ENCODE measurements at places on chromosomes 5 and 9.

- peak; percentile 96 for ATAC-seq
These were observed 134.1 kb downstream of the NUDT12 start for GRCh38 chr5:103428411-103428871.

DNA sequence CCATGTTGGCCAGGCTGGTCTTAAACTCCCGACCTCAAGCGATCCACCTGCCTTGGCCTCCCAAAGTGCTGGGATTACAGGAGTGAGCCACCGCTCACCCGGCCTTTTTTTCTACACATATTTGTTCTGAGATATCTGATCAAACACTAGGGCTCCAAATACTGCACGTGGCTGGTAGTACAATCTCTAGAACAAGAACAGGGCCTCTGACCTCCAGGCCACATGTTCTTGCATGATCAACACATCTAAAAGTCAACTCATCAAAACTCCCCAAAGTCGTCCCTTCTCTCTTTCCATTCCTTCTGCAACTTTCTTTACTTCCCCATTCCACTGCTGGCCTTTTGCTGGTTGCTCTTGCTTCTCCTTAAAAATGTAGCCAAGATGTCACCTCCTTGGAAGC lies 113.3 kb upstream of the LHFPL2 start:
- ATAC-seq, result no peak

GRCh38 chr9:120933310-120934055 lies 6.9 kb upstream of the TRAF1 start:
- ATAC-seq, result no peak

DNA sequence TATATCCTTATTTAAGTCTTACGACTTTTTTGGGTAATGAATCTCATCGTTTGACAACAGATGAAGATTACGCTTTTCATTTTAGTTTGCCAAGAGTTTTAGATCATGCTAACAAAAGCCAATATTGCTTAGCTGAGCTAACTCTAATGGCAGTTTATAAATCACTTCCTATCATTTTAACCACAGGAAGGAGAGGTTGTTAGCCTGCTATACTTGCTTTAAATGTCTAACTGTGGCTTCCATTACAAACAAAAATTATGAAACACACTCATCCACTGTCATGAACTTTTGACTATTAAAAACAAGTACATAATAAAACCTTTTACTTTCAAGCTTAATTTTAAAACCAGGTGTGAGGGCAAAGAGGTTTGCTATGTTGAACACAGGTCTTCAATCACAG lies 53.7 kb upstream of the ANKH start:
- ATAC-seq, result no peak

GRCh38 chr9:137428841-137429545 lies 5.8 kb downstream of the NOXA1 start:
- ATAC-seq, result no peak

- ATAC-seq, result peak; percentile 87
These were observed 59.4 kb downstream of the SIL1 start for GRCh38 chr5:139138809-139139208.

DNA sequence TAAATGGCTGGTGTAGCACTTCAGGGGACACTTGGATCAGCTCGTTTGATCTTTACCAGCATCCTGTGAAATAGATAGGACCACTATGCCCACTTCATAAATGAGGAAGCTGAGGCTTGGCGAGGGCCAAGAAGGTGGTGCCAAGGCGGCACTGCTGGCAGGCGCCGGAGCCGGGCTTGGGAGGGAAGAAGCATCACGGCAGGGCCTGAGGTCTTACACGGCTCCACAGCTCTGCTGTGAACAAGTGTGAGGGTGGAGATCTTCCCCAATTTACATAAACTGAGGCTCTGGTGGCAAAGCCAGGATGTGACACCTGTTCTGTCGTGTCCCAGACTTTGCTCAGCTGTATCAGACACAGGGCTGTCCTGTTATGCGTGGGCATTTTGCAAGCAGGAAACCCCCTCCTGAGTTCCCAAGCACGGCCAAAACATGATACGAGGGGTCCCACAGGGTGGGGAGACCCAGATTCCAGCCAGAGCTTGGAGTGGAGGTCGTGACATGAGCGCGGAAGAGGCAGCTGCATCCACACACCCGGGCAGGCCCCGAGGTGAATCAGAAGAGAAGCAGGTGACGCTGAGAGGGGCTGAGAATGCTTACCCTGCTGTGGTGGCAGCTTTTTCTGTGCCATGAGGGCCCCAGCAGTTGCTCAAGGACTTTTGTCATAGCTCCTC lies 117.5 kb upstream of the BOD1 start:
- ATAC-seq, result no peak

DNA sequence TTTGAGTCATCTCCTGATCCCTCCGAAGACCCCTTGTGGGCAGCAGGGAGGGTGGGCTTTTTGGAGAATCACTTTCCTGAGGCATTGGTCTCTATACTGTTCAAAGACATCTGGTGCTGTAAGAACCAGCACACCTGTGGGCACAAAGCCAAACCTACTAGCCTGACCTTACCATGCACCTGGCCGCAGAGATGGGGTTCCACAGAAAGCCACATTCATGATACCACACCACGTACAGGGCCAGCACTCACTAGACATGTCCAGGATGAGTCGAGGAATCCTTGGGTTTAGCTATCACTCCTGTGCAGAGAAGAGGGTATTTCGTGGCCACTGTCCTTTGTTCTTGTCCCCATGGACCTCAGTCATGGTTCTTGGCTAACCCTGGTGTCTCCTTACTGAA lies 203.4 kb downstream of the CACNA1B start:
- ATAC-seq, result no peak

DNA sequence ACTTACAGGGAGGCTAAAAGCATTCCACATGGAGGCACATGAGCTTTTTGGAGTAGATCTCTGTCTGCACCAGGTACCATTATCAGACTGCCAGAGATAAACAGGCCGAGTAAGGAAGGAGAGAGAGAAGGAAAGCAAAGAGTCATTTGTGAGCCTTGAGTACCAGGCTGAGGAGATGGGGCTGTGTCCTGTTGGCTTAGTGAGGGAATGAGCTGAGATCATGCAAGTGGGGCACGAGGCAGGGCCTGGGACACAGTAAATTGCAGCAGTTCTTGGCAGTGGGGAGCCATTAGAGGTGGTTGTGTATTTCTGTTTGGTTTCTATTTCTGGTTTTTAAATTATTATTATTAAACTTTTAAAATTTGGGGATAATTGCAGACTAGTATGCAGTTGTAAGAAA lies 53.3 kb downstream of the TSTD2 start:
- no peak for ATAC-seq

- no peak for ATAC-seq
These were observed 10.7 kb downstream of the AGTPBP1 start for GRCh38 chr9:85730916-85731630.

- ATAC-seq, result no peak
These were observed 45.2 kb upstream of the SHOC1 start for GRCh38 chr9:111839987-111840386.

- peak; percentile 84 for ATAC-seq
These were observed 140.8 kb upstream of the OTULINL start for GRCh38 chr5:14440582-14441431.

DNA sequence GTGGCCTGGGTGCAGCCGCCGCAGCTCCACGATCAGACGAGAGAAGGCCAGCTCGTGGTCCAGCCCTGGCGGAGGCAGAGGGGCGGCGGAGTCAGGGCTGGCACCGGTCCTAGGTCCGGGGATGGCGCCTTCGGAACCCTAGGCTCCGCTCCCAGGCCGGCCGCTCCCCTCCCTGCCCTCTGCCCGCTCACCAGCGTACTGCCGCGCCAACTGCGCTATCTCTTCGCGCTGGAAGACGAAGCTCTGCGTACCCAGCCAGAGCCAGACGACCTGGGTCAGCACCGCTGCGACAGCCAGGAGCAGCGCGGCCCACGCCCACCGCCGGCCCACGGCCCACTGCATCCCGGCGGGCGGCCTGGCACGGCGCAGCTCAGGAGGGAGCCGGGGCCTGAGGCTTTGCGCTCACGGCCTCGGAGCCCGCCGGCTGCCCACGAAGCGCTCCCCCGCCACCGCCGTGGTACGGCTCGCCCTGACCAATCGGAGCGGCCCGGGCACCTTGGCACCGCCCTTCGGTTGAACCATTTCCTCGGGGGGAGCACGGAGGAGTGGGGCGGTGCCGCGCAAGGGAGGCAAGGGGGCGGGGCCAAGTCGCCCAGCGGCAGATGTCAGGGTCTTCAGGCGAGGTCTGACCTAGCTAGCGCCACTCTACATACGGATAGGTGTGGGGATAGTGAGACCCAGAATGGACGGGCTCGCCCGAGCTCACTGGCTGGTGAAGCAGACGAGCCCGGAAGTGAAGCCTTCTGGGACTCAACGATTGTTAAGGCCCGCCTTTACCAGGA lies at the start of gene SIGMAR1:
TSS of gene SIGMAR1 (minus strand) at position 432 of the 782 bp plus-strand sequence. CDS start at position 342, 90 bp downstream.
- peak; percentile 94 for ATAC-seq

DNA sequence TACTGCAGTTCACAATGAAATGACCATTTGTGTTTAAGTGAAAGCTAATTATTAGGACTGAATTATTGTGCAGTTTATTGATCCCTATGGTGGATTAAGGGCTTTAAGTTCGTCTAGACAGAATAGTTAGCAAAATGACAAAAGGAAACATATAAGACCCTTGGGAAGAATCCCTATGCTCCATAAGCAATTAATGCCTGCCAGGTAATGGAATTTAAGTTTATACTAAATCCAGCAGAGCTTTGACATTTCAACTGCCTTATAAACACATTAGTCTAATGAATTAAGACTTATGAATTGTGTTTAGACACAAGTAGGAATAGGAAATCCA lies 640.0 kb upstream of the ARRDC3 start:
- ATAC-seq, result no peak

All from SK-N-SH treated with all-trans-retinoic acid at 6 μM for 48 hours (cell line).